ENCODE measurements at places on chromosomes 12 and 14.

DNA sequence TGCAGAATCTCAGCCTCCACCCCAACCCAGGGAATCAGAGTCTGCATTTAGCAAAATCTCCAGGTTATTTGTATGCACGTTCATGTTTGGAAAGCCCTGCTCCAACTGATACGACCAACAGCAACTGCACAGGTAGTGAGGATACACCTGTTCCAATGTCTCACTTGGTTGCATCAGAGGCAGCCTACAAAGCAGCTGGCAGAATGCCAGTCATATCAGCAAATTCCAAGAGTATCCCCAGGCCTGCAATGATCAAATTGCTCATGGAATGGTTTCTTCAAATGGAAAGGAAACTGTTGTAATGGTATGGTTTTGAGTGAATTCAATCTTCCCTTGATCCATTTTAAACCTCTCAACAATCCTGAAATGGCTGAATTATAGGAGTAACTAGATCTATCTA is 75.4 kb downstream of the GRIP1 start:
- no peak for DNase-seq

DNA sequence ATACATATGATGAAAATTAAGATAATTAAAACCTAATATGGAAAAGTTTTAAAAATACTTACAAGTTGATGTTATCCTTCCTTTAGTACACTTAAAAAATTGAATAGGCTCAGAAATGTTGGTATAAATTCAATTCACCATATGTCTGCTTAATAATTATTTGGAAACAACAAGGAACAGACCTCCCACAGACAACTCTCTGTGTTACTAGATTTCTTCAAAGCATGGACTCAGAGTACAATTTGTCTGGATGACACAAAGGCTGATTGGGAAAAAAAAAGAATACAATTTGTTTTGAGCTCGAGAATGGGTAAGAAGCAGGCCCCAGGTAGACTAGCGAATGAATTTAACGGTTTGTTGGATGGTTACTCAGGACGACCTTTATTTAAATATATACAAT is 48.9 kb upstream of the BTG1 start:
- DNase-seq = no peak

DNA sequence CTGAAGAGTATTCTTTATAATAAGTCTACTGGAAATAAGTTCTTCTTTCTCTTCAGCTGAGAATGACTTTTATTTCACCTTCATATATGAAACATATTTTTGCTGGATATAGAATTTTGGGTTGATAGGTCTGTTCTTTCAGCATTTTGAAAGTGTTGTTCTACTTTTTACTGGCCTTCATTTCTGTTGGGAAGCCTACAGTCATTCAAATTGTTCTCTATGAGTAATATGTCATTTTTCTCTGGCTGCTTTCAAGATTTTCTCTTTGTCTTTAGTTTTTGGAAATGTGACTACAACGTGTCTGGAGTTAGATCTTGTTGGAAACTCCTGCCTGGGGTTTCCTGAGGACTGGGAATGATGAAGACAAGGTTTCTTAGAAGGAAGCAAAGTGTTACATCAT is 10.0 kb downstream of the FGFR1OP2 start:
- DNase-seq = no peak

DNA sequence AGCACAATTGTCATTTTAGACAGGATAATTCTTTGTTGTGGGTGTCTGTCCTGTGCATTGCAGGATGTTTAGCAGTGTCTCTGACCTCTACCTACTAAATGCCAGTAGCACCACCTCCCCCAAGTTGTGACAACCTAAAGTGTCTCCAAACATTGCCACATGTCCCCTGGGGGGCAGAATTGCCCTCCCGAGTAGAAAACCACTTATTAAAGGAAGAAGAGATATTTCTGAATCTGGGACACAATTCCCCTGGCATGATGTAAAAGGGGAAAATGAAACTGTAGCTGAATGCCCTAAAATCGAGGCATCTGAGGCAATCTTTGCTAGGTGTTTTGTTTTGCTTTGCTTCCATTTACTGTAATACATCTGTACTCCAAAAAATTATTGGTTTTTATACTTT is 116.8 kb upstream of the NAP1L1 start:
- no peak for DNase-seq

DNA sequence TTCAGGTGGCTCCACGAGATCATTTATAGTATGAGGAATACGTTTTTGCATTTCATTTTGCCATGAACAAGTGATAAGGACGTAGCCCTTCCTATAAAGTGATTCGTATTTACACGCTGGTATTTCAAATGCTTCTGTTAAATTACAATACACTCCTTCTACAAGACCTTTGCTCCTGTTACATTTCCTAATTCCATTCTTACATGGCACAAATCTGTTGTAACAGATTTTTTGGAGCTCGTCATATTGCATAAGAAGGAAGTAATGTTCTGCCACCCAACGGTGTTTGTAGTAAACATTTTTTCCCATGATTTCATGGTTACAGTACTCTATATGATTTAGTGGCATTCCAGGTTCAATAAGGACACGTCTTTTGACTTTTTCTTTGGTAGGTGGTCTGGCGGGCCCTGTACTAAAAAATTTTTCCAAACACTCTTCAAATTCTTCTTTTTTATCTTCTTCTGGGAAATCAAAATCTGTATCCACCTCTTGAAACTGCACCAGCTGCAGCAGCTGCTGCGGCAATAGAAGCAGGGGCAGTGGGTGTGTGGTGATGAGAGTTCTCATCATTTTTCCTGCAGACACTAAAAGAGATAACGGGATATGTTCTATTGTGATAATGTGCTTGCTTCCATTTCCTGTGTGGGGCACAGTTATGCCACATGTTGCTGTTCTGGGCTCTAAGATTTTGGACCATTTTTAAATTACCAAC is 4.2 kb downstream of the RNASE9 start:
- DNase-seq = no peak

DNA sequence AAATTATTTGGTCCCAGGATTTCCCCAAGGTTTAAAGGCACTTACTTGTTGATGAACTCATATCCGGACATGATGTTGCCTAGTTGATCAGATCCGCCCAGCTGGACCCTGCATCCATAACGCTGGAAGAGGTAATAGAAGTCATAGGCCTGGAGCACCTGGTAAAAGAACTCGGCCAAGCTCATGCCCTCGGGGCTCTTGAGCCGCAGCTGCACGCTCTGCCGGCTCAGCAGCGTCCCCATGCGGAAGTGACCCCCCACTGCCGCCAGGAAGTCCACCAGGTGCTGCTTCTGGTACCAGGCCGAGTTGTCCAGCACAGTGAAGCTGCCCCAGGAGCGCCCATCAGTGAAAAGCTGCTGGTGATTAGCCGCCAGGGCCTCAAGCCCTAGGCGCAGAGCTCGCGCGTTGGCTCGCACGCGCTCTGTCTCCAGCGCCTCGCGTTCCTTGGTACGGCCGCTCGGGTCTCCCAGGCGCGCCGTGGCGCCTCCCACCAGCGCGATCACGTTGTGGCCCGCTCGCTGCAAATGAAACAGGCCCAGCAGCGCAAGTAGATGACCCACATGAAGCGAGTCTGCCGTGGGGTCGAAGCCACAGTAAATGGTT is 545 bp downstream of the YARS2 start:
- peak; percentile 61 for DNase-seq

GRCh38 chr14:101932673-101933072 is 31.7 kb upstream of the DYNC1H1 start:
- DNase-seq = no peak

DNA sequence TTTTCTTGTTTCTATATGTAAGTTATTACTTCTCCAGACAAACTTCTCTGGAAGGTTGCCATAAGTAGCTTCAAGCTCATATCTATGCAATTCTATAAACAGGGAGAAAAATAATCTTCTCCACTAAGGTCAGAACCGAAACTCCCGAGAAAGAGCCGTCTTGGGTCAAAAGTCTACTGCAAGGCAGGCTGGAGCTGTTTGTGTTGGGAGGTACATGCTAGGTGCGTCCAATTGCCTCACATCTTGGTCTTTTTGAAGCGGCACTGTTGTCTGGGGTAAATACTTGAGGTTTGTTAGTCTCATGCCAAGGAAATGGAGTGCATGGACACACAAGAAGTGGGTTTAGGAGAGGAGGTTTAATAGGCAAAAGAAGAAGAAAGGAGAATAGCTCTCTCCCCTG is 674.7 kb upstream of the TMEM132C start:
- DNase-seq = no peak

- DNase-seq = peak; percentile 63
Observed at GRCh38 chr12:107903341-107904061, 129.0 kb downstream of the ASCL4 start.

DNA sequence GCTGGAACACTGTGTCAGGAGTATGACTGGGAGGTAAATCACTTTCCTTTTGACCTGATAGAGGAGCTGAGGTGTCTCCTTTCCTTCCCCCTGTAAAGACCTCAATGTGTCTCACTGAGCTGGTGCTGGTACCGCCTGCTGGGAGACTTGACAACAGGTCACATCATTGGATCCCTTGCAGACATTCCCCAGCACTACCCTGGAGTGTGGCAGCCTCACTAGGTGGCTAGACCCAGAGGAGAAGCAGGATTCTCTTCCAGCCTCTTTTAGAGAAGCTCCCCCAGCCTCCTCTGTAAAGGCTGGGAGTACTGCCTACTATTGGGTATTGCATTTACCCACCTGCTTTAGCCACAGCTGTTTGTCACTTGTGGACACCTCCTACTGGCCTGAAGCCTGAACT is 223.9 kb downstream of the ADGRD1 start:
- no peak for DNase-seq

- no peak for DNase-seq
Observed at GRCh38 chr12:81369175-81369574, 291.3 kb downstream of the ACSS3 start.

DNA sequence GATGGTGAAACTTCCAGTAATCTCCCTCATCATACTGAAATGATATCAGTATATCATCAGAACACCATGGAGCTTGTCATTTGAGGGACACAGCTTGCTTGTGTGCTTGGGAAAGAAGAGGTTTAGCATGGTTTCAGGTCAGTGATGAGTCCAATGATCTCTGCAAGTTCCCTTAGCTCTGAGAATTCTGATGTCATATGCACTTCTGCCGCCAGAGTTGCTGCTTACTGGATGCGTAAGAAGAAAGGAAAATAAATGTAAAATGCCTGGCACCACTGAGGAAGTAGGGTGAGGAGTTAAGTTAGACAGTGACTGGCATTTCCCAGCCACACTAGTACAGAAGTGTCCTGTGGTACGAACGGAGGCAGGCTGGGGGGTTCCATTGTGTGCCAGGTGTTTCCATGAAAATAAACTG is 22.6 kb downstream of the PRKCH start:
- no peak for DNase-seq

- no peak for DNase-seq
Observed at GRCh38 chr14:68016255-68016914, 196.8 kb downstream of the RAD51B start.

DNA sequence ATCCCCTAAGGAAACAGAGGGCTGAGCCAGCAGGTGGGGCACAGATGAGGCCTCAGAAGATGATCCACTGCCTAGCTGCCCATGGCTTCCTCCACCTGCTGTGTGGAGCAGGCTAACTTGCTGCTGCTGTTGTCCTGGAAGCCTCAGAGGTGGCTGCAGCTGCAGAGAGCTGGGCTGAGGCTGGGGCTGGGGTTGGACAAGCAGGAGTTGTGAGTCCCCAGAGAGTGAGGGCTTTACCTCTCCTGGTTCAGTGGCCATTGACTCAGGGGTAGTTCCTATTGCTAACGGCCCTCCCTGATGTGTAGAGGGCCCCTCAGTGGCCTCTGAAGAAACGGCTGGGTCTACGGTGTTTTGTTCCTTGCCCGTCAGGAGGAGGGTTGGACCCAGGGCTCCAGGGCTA is 13.7 kb upstream of the PRKAG1 start:
- no peak for DNase-seq

DNA sequence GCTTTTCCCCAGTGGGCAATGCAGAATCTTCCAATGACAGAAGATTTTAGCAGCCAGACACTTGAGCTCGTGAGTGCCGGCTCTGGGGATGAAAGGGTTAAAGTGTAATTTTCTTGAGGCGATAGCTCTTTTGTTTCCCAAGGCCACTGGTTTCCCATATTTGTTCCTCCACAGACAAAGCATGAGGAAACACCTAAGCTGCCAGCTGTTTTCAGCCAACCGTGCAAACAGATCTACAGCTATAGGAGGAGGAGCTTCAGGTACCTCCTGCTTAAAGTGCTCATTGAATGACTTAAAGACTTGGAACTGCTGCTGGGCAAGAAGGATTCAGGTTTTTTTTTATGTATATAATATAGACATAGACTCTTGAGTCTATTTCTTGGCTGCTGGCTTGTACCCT is 1311.5 kb downstream of the TMEM121 start:
- DNase-seq = no peak

GRCh38 chr14:30656190-30656632 is 34.1 kb downstream of the SCFD1 start:
- peak; percentile 16 for DNase-seq

DNA sequence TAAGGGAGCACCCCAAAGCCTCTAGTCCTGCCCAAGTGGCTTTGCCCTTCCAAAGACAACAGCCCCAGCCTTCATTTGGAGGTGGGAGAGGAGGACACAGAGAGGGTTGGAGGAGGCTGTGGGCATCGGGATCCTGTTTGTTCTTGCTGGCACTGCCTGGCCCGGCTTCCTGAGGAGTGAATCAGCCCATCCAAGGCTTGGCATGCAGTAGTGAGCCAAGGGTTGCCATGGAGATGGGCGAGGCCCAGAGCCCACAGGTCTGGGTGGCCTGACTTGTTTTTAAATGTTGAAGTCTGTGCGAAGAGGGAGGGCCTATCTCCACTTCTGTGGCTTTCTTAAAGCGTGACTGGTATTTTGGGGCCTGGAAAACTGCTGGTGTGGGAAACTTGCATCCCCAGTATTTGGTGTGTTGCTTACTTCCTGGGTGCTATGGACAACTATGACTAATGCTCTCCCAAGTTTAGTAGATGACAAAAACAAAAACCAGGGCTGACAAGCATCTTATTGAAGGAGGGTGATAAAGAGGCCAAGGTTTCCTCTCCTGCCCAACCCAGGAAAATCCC is 15.8 kb downstream of the CD9 start:
- DNase-seq = no peak

- DNase-seq = no peak
Observed at GRCh38 chr12:123011701-123012100, 31.2 kb downstream of the ARL6IP4 start.

DNA sequence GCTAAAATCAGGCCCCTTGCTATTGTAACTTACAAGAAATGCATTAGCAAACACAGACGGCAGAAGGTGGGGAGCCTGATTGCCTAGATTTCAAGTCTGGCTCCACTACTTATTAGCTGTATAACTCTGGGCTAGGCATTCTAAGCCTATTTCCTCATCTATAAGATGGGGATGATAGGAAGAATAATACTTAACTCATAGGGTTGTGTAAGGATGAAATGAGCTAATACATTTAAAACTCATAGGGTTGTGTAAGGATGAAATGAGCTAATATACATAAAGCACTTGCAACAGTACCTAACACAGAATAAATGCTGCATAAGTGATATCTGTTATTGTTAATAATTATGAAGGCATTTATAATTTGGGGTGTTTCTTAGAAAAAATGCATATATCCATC is 60.1 kb upstream of the DIO2 start:
- DNase-seq = no peak
